ENCODE measurements at places on chromosomes 1 and 21.
A peak's percentile ranks its signal among the peaks of the same experiment; 100 is the strongest.

DNA sequence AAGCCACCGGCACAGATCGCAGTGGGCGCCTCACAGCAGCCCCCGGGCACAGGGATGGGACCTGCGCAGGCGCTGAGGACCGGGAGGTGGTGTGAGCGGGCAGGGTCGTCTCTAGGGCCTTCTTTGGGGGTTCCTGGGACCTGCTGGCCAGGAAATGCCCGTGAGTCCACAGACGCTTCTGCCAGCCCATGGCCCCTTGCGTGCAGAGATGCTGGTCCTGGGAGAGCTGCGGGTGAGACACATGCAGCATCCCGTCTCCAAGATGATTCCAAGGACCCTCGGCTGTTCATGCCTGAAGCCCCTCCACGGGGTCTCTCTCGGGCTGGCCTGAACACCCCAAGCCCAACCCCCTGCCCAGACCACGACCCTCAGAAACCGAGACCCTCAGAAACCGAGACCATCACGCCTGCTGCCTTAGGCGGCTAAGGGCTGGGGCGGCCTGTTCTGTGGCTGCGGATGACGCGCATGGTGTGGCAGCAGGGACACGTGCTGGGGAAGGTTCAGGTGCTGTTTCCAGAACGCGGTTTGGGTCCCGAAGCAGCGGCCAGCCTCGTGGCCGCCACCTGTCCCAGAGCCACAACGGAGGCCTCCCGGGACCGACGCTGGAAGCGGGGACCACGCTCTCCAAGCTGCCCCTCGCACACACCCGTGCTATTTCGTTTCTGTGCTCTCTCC is 23.0 kb downstream of the CFAP74 start:
- no peak for DNase-seq

GRCh38 chr1:64356636-64357256 is 113.2 kb upstream of the CACHD1 start:
- no peak for DNase-seq

DNA sequence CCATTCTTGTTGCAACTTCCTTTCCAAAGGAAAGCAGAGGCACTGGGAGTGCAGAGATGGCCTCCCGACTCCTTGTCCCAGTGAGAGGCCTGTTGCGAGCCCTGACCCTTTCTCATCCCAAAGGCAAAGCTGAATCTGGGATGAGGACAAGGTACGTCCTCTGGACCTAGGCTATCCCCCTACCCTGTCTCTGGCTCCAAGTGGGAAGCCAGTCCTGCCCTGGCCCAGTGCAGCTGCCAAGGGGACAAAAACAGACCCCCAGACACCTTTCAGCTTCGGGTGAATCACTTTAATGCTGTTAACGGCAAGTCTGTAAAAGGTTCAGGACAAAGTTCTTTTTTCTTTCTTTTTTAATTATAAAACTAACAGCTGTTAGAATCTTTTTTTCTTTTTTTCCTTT is 2.5 kb downstream of the TSSK3 start:
- DNase-seq: no peak

DNA sequence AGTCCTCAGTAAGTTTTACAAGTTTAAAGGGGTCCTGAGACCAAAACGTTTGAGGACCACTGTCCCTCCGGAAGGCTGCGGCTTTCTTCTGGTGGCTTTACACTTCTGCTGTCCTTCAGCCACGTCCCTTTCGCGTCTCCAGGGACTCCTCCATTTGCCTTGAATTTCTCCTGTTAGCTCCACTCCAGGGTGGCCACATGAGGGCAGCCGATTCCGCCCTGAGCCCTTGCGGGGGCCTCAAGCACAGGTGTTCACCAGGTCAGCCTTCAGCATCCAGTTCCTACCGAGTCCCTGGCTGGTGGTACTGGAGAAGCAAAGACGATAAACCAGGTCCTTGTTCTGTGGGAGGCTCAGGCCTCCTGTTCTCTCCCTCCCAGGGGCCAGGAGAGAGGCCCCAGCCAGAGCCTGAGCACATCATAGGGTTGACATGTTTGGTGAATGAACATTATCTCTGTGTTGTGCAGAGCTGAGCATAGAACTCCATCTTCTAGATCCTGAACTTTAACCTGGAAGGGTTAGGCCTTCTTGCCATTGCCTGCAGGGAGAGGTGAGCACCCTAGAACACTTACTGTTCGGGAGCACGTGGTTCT is 27.4 kb upstream of the COQ8A start:
- no peak for DNase-seq

DNA sequence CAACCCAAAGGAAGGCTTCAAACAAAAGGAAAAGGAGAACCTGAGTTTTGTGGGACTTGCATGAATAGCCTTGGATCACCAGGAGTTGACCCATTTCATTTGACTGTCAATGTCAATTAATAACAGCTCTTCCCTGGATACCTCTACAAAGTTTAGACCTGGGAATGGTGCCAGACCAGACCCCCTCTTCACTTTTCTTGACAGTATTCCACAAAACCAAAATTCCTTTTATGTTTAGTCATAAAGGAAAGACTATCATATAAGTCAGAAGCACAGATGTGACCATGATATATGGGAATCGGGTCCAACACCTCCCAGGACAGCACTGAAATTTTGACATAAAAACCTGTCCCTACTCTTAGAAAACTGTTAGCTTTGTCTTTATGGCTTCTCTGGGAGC is 191.8 kb downstream of the LYPLAL1 start:
- DNase-seq: no peak

GRCh38 chr21:37582590-37582989 is 216.0 kb downstream of the DYRK1A start:
- DNase-seq: no peak

DNA sequence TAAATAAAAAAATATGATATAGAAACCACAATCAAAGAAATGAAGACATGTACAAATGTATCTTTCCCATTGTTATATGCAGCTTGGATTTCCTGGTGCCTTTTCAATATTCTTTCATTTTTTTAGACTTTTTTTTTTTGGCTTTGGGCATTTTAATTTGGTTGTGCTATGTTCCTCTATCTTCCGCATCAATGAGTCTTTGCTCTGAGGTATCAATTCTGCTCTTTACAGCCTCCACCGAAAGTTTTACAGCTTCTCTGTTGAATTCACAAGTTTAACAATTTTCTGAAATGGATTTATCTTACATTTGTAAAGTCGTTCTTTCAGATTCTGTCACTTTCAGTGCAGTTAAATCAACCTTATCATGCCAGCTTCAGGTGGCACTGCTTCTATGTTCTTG is 50.5 kb downstream of the OMA1 start:
- DNase-seq: no peak

- DNase-seq: no peak
Measured at GRCh38 chr21:21968810-21969209, 970.6 kb downstream of the NCAM2 start.

DNA sequence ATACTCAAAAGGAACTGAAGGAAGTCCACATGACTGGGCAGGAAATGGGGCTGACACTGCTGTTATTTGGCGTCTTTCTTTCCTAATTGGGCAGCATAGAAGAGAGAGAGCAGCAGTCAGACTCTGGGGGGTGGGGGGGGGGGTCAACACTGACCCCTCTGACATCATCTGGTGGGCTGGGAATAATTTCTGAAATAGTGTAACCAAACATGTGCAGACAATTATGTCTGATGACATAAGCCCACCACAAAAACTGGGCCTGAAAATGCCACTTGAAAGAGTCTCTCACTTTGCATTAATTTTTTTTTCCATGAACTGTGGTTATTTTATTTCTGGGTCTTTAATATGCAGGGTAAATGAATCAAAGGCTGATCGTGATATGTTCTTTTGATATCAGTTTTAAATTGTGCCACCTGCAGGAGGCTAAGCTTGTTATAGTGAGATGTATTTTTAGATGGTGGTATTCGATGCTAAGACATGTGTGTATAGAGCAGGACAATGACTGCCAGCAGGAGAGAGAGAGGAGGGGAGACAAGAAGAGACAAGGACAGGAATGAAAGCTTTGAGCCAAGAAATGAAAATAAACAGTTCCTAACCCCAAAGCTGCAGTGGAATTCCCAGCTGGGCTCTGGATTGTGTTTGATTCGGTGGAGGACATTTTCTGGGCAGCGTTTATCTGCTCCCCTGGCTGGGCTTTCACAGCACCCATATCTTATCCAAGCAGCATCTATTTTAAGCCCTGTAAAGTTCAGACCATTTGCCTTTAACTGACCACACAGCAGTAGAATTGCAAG is 264.7 kb downstream of the PBX1 start:
- DNase-seq: no peak

GRCh38 chr1:116842654-116843053 is 67.1 kb upstream of the PTGFRN start:
- no peak for DNase-seq

GRCh38 chr1:168114845-168115244 is 21.9 kb downstream of the GPR161 start:
- no peak for DNase-seq

DNA sequence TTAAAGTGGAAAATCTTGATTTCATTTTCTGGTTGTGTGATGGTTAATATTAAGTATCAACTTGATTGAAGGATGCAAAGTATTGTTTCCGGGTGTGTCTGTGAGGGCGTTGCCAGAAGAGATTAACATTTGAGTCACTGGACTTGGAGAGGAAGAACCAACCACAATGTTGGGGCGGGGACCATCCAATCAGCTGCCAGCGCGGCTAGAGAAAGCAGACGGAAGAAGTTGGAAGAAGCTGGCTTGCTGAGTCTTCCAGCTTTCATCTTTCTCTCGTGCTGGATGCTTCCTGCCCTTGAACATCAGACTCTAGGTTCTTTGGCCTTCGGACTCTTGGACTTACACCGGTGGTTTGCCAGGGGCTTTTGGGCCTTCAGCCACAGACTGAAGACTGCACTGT is 832.6 kb upstream of the TMPRSS15 start:
- no peak for DNase-seq

DNA sequence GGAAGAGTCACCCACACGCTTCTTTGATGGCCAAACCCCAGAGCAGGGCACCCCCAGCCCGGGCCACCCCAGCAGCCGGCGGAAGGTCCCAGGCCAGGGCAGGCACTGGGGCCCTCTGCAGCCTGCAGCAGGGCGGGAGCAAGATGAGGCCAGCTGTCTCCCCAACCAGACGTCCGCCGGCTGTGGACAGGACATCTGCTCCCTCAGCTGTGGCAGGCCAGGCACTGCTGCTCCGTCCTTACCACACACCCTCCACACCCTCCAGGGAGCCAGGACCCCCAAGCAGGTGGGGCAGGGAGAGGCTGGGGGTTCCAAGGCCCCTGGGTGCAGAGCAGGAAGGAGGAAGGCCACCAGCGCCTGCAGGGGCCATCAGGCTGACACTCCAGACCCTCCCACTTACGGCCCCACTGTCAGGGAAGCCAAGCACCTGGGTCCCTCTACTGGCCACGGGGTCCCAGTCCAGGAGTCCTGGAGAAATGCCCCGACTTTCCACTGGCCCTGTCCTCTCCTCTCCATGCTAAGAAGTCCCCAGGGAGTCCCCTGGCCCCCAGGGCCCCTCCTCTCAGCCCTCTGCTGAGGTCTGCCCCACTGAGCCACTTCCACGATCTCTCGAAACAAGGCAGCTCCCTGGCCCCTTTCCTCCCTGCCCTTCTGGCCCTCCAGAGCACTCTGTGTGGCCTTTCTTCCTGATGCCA is 5.6 kb downstream of the WNT9A start:
- DNase-seq: no peak

- no peak for DNase-seq
Measured at GRCh38 chr1:158984386-158984785, 25.3 kb upstream of the IFI16 start.

DNA sequence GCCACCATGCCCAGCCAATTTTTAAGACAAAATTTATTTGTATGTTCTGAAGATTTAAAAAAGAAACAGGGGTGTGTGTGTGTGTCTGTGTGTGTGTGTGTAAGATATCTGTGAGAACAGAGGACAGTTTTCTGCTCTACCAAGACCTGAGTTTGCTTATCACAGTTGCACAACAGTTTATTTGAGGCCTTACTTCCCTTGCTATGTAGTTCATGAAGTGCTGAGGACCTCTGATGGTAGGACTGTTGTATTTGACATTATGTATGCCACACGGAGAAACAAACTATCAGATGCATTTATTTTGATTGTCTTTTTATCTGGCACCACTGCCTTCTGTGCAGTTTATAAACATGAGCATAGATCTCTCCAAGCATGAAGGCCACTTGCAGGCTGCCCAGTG is 355.2 kb downstream of the PBX1 start:
- no peak for DNase-seq

DNA sequence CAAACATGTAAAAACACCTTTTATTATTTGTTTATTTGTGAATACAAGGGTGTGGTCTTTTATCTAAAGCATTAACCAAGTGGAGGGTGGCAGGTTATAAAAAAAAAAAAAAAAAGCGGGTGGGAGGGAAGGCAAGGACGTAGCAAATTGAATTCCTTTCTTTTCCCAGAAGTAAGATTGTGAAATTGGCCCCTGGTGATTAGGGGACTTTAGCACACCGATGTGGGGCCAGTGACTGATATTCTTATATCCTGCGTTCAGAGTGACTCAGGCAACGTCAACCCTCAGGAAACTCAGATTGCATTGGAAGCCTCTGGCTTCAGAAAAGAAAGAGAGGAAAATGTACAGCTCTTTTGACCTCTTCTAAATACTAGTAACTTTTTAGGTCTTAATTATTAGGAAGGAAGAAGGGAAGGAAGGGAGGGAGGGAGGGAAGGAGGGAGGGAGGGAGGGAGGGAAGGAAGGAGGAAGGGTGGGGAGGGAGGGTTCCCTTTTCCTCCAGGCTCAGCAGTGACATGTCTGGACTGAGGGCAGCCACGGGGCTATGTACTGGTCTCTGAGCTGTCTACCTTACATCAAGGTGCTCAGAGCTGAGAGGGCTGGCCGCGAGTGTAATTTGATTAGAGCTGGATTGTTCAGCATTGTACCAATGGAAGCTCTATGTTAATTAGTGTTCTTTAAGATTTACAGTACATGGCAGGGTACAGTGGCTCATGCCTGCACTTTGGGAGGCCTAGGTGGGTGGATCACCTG is 30.2 kb downstream of the EVA1C start:
- no peak for DNase-seq

- no peak for DNase-seq
Measured at GRCh38 chr1:8985915-8986813, 40.1 kb downstream of the SLC2A7 start.

GRCh38 chr1:7931446-7931812 is 9.2 kb downstream of the TNFRSF9 start:
- no peak for DNase-seq

GRCh38 chr1:192545896-192546521 is 29.6 kb upstream of the RGS1 start:
- DNase-seq: peak; percentile 33

GRCh38 chr1:6095511-6096242 is 50.0 kb downstream of the KCNAB2 start:
- no peak for DNase-seq

- DNase-seq: no peak
Measured at GRCh38 chr1:116152577-116152943, 41.4 kb downstream of the MAB21L3 start.

- no peak for DNase-seq
Measured at GRCh38 chr1:234706199-234706598, 96.2 kb upstream of the IRF2BP2 start.

GRCh38 chr1:25161981-25162380 is 70.3 kb downstream of the SYF2 start:
- DNase-seq: no peak

GRCh38 chr1:143735764-143736461 is 235.9 kb downstream of the FAM72C start:
- DNase-seq: no peak

DNA sequence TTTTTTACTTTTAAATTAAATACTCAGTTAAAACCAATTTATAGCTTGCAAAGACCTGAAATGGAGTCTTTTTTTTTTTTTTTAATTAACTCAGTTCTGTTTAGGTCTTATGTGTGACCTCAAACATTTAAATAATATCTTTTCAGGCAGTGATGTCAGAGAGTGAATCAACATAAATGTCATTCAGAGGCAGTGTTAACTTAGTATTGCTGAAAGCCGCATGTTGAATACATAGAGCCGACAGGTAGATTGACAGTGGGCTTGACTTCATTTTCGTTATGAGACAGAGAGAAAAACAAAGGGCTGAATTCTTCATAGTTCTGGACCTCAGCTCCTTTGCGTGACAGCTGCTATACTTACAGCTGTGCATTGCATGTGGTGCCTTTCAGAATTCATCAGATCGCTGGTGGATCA is 51.5 kb downstream of the PRDM2 start:
- DNase-seq: no peak
